Kasumi-1 (cell line): ENCODE measurements at places on chromosomes 2 and 18.

GRCh38 chr2:79994965-79995364 lies 309.6 kb downstream of the LRRTM1 start:
- no peak for DNase-seq

GRCh38 chr2:187003611-187004010 lies 154.6 kb upstream of the ZSWIM2 start:
- no peak for DNase-seq

- DNase-seq: peak; percentile 10
Observed at GRCh38 chr2:70043252-70043875, 43.9 kb upstream of the PCBP1 start.

GRCh38 chr2:208366215-208367127 lies 40.1 kb upstream of the PTH2R start:
- no peak for DNase-seq

- DNase-seq: no peak
Observed at GRCh38 chr18:62506495-62507143, 16.2 kb upstream of the ZCCHC2 start.

- DNase-seq: no peak
Observed at GRCh38 chr2:134446383-134447017, 192.6 kb downstream of the MGAT5 start.

DNA sequence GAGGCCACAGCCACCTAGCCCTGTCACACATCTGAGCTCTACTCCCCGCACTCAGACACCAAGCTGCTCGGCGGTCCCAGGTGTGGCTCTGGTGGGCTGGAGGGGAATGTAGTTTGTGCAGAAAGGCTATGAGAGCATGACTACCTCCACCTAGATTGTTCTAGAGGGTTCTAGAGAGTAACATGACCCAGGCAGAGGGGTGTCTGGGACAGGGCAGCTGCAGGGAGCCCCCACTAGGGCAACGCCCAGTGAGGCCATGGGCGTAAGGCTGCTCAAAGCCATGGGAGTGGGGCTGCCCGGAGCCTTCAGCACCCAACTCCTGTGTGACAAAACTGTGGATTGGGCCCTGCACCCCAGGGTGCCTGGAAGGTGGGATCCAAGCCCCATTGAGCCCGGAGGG lies 511.4 kb upstream of the MYT1L start:
- no peak for DNase-seq

GRCh38 chr2:192333642-192334041 lies 138.9 kb upstream of the TMEFF2 start:
- DNase-seq: no peak

DNA sequence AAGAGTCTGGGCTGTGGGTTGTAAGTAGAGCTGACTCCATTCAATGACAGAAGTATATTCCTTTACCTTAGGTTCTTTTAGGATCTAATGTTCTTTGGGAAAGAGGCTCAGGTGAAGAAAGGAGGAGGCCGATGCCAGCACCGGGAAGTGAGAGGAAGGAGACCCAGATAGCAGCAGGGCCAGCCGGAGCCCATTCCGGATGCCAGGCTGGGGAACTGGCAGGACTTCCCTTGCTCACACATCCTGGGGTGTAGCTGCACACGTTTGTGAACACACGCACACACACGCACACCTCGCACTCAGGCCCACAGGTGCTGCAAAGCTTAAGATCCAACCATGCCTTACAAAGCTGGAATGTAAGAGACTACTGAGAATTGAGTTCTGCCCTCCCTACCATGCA lies 95.8 kb upstream of the SMAD2 start:
- no peak for DNase-seq

DNA sequence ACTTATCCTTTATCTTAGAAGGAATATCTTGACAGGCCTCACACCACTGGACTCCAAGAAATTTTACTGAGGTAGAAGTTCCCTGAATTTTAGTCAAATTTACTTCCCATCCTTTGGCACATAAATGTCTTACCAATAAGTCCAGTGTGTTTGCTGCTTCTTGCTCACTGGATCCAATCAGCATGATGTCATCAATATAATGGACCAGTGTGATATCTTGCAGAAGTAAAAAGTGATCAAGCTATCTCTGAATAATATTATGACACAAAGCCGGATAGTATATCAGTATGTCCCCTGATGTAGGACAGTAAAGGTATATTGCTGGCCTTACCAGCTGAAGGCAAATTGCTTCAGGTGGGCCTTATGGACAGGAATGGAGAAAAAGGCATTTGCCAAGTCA lies 6.9 kb upstream of the GYPC start:
- DNase-seq: no peak

DNA sequence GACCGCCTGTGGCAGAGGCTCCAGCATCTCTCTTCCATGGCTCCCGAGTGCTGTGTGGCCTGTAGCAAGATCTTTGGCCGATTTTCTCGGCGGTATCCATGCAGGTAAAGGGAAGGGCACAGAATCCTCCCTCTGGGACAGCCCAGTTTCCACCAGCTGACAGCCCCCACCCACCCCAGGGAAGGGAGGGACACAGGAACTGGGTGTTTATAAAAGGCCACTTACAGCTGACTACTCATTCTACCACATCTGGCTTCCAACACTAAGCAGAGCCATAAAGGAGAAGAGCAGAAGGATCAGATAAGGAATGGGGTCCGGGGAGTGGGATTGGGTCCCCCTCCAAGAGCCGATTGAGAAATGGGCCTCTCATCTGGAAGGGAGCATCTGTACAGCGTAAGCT lies 20.2 kb downstream of the RUFY4 start:
- no peak for DNase-seq

DNA sequence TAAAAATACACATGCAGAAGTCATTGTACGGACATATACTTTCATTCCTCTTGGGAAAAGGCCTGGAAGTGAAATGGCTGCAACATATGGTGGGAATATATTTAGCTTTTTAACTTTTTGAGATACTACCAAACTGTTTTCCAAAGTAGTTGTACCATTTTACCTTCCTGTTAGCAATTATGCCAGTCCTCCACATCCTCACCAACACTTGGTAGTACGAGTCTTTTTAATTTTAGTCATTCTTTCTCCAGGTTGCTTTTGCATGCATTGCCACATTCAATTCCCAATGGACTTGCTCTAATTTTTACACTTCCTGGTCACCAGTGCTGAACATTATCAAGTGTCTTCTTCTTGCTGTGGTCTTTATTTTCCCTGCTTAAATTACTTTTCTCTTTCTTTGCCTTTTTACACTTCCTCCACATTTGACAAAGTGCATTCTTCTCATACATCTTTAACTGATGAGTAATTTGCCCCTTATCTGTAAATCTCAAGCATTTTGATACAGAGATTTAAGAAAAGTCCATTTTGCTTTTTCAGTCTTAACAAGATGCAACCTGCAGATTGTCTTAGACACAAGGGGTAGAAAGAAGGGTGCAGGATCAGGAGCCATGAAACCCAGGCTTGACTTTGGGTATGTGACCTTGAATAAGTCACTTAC lies 14.5 kb downstream of the VIT start:
- no peak for DNase-seq

DNA sequence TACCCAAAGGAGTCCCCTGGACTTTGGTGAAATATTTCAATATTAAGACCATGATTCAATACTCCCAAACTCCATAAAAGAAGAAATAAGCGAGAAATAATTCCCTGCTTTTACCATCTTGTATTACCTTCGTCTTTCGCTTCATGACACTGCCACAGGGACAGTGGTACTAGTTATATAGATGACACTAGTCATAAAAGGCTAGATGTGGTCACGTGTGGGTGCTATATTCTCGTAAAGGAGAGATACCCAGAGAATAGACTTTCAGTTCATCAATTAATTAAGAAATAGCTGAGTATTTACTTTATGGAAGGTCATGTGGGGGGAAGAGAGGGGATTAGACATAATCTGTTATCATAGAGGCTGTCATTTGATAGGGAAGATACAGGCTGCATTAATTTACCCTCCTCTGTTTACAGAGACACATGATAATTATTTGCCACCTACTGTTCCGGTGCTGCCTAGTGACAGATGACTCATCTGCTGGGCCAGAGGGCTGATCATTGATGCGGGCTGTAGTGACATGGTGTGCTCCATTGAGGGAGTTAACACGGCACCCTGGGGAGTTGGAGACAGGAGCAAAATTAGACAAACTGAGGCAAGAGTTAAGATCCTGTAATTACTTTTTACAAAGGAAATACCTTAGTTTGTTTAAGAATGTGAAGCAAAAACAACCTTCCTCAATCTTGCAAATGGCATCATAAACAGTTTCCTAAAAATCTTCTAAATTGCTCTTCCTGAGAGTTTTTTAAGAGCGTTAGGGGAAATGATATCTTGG lies 78.2 kb upstream of the ITGB6 start:
- no peak for DNase-seq

DNA sequence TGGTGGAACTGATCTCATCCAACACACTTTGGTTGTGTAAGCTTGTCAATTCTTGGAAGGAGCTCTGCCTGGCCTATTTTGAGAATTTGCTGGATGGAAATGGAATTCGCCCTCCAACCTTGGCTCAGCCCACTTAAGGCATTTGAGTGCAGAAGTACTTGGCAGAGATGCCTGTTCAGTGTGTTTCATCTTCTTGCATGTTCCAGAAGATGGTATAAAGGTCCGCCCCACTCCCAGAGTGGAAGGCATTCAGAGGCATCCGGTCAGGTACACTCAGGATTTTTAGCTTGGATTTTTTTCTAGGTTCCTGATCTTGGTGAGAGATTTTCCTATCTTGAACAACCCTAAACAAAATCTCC lies 61.3 kb upstream of the TXNDC2 start:
- no peak for DNase-seq

DNA sequence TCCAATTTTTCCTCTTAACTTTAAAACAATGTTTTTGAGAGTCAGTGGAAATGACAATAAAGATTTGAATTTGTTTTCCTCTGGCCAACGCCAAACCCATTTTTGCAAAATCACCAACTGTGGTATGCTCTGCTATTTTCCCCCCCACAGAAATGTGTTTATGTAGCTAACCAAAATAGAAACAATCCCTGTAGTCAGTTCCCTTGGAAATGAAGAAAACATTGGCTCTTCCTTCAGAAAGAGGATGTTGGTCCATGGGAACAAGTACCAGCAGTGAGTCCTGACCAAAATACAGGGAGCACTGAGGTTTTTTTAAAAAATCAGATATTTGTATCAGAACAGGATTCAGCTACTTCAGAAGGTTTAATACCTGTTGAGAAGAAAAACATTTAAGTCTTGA lies 65.3 kb downstream of the SLC40A1 start:
- DNase-seq: no peak

DNA sequence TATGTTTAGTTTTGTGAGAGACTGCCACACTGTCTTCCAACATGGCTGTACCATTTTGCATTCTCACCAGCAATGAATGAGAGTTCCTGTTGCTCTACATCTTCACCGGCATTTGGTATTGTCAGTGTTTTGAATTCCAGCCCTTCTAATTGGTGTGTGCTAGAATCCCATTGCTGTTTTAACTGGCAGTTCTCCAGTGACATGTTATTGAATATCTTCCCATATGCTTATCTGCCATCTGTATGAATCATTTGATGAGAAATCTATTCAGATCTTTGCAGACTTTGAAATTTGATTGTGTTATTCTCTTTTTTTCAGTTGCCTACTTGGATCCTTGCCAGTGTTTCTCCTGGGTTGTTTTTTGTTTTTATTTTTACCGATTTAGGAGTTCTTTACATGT lies 99.0 kb downstream of the SNTG2 start:
- DNase-seq: no peak

GRCh38 chr18:46821856-46822711 lies 65.2 kb upstream of the ST8SIA5 start:
- DNase-seq: peak; percentile 83

GRCh38 chr2:131050896-131051295 lies 42.4 kb downstream of the FAM168B start:
- DNase-seq: no peak

GRCh38 chr2:126921066-126921465 lies 22.4 kb downstream of the TEX51 start:
- DNase-seq: no peak

DNA sequence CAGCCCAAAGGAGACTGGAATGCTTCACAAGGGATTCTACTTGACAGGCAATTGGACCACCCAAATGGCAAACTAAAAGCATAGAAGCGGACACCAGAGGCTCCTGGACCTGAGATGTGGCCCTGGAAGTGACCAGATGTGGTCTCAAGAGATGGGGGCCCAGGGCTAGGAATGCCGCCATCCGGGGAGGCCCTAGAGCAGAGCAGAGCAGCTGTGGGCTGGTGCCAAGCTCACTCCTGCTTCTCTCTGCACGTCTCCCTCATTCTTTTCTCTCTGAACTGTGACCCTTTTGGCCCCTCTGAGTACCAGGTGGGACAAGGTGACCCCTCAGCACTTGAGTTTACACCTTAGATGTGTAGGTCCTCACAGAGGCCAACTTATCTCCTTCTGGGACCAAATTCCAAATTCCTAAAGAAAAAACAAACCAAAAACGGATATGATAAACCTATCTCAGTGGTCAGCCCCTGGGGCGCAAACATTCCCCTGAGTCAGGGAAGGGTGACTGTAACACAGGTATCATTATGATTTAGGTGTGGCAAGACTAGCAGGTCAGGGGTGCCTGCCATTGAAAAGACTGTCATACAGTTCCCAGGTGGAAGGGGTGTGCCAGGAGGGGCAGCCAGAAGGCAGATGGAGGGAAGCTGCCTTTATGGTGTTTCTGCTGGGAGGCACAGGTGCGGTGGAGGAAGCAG lies 6.5 kb upstream of the IL1R2 start:
- no peak for DNase-seq

- DNase-seq: peak; percentile 46
Observed at GRCh38 chr2:105383432-105384166, 15.3 kb downstream of the FHL2 start.

GRCh38 chr18:23793985-23794867 lies 105.0 kb downstream of the LAMA3 start:
- no peak for DNase-seq

DNA sequence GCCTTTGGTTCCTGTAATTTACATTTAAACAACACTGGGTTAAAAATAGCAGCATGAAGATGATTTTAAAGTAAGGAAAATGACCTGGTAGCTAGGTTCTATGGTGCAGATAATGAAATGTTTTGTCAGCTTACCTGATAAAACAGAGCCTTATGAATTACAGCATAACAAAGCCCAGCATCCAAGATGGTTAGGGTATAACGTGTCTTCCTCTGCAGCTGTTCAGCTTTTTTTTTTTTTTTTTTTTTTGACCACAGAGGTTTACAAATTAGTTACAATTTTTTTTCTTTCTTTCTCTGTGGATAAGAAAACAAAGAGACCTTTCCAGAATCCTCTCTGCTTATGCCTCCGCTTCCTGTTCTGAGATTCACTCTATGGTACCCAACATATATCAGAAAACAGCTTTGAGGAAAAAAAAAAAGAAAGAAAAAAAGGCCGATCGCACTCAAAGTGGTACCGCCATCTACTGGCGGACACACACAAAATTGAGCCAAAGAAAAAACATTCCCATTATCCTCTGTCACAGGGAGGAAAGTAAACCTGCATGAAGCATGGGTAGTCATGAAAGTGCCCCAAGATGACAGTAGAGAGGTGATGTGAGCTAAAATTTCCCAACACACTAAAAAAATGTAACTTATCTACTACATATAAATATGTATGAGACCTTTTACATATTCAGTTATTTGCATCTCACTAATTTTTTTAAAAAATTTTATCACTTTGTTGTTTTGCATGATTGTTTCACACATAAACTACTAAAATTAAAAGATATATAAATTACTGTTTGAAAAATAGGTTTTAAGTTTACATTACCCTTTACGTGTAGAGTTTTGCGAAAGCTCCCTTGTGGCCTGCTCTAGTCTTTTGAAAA lies at the start of gene SCN3A:
SCN3A (minus strand) TSS at position 362 of the 871 bp plus-strand sequence. CDS start 27,656 bp downstream, outside the sequence.
- DNase-seq: peak; percentile 67

GRCh38 chr2:16425462-16426336 lies 239.9 kb downstream of the CYRIA start:
- no peak for DNase-seq
